ENCODE measurements at places on chromosomes 3 and 15.

DNA sequence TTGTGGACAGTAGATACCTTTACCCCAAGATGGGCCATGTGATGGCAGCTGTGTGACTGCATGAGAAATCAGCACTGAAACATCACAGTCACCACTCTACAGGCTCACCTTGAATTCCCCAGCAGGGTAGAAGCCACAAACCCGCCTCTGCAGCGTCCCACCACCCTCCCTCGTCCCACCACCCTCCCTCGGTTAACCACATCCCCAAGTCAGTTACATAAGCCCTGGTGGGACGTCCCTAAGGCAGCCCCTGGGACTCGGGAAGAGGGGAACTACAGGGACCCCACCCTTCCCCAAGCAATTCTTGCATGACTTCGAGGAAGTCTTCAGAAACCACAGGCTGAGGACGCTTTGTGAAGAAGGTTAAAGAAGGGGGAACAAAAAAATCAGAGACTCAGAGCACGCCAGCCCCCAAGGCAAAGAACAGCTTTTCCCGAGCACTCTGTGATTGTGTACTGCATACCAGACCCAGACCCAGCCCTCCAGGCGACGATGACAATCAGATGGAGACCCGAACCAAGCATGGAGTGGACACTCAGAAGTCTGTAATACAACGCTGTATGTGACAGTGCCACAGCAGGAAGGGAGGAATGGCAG is 60.5 kb downstream of the SH3BP5 start:
- peaks cover 18% of the 10 kb centered on the region for H3K4me1 ChIP-seq
- DNase-seq: no peak
- peak overlapping the region; percentile 42 for H3K27ac ChIP-seq
- no peaks in the 10 kb centered on the region for H3K27me3 ChIP-seq
- no peaks in the 10 kb centered on the region for H3K36me3 ChIP-seq

- no peak overlapping the region for H3K27ac ChIP-seq
- DNase-seq: no peak
- no peaks in the 10 kb centered on the region for H3K4me1 ChIP-seq
- no peaks in the 10 kb centered on the region for H3K27me3 ChIP-seq
- H3K4me3 ChIP-seq: no peak overlapping the region
These were observed 383.0 kb downstream of the TBL1XR1 start for GRCh38 chr3:176814285-176814684.

DNA sequence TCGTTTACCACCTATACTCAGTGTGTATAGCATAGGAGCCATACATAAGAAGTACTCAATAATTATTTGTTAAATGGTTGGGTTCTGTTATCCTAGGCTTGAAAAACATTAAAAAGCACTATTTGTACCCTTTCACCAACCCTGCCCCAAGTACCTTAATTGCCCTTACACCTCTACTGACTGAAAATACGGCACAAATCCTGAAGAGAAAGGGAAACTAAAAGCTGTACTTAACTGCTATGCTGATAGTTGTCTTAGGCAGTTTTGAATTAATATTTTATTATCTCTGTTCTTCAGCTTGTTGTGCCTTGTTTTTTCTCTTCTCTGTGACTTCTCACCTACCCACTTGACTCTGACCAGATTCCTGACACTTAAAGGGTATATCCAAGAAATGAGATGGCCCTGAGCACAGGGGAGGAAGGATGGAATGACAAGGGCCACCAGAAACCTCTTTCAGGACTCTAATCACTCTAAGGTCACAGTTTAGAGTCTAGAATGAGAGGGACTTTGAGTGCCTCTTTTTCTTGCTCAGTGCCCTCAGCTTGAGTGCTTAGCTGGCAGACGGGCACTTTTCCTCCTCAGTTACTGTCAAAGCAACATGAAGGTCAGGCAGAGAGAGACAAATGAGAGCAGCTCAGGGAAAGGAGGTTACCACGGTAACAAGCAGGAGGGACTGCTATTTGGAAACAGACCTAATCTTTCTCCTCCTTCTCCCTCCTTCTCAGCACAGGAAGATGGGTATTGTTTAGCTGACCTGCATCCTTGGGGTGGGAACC is 136.5 kb downstream of the ZNF609 start:
- H3K4me1 ChIP-seq: peaks cover 37% of the 10 kb centered on the region
- H3K27ac ChIP-seq: no peak overlapping the region
- DNase-seq: no peak
- no peaks in the 10 kb centered on the region for H3K36me3 ChIP-seq
- no peaks in the 10 kb centered on the region for H3K27me3 ChIP-seq

- H3K27me3 ChIP-seq: no peaks in the 10 kb centered on the region
- H3K4me3 ChIP-seq: no peak overlapping the region
- no peak for DNase-seq
- peaks cover 12% of the 10 kb centered on the region for H3K4me1 ChIP-seq
- no peak overlapping the region for H3K27ac ChIP-seq
These were observed 389.9 kb downstream of the SHQ1 start for GRCh38 chr3:72458375-72458774.

GRCh38 chr3:33722191-33722590 is 4.1 kb upstream of the CLASP2 start:
- H3K36me3 ChIP-seq: no peaks in the 10 kb centered on the region
- no peak for DNase-seq
- H3K27me3 ChIP-seq: no peaks in the 10 kb centered on the region
- no peak overlapping the region for H3K27ac ChIP-seq
- no peak overlapping the region for H3K4me3 ChIP-seq

GRCh38 chr15:99249270-99249841 is at the start of gene TTC23:
TSS of gene TTC23 (minus strand) at chr15:99249581. CDS start at chr15:99228712, 20,869 bp downstream.
- peak within 1 kb of the TSS; percentile 95 for H3K27ac ChIP-seq
- peak within 1 kb of the TSS; percentile 85 for H3K4me3 ChIP-seq
- peaks cover 56% of the 10 kb centered on the region for H3K4me1 ChIP-seq
- no peaks in the 10 kb centered on the region for H3K36me3 ChIP-seq
- no peak for DNase-seq
- no peaks in the 10 kb centered on the region for H3K27me3 ChIP-seq

Measured in esophagus muscularis mucosa (tissue), 4 donors.